ENCODE measurements at places on chromosomes 16 and 17.
A peak's percentile ranks its signal among the peaks of the same experiment; 100 is the strongest.

DNA sequence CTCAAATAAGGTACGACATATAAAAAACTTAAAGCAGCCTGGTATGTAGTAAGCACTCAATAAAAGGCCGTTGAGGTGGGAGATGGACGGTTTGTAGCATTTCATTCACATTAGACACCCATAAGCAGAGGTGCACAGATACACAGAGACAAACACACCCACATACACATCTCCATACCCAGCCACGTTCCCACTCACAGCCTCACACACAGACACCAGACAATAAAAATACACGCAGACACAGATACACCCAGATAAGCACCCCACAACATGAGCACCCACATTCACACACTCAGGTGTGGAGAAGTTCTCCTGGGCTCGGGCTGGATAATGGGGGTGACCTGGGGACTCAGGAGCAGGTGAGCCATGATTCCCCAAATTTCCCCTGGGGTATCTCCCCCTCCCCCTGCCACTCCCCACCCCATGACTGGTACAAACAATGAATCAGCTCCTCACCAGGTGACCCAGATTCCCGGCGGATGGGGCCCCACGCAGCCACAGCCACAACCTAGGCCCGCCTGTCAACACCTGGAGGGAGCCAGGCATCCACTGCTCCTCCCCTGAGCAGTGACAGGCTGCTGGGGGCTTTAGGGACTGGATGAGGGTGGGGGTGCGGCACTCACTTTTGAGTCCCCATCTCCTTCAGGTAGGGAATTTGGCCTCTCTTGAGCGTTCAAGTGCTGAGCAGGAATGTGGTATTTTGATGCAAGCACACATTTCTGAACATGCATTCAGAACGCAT, 2.7 kb downstream of the DLX3 start:
- DNase-seq = no peak

DNA sequence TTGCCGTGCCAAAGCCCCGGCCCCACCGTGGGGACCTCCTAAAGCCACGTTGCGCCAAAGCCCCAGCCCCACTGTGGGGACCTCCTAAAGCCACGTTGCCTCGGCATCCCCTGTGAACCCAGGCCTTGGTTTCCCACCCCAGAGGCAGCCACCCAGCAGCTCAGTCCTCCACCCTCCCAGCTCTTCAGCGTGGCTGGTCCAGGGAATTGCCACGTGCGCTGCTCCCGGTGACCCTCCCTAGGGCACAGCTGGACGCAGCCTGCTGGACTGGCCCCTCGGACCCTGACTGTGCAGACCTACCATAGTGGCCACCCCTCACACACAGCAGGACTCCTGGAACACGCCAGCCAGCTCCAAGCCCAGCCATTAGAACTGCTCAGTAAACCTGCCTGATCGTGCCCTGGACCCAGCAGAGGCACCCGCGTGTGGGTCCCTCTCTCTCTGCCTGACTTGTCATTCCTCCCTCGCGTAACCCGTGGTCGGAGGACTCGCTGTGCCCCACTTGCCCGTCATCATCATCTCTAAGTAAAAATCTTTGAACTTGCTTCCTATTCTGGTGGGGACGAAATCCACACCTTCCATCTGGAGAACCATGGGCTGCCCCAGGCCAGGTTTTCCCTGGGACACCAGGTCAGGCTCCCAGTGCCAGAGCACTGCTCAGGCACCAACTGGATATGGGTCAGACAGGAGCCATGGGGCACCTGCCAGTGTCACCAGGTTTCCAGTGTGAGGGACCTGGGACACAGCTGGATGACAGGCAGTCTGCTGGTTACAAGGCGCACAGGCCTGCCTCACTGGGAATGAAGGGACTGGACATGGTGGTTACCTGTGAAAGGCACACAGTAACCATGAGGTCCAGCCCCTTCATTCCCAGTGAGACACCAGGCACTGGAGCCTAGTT, 5.6 kb downstream of the CIAO3 start:
- DNase-seq = no peak

DNA sequence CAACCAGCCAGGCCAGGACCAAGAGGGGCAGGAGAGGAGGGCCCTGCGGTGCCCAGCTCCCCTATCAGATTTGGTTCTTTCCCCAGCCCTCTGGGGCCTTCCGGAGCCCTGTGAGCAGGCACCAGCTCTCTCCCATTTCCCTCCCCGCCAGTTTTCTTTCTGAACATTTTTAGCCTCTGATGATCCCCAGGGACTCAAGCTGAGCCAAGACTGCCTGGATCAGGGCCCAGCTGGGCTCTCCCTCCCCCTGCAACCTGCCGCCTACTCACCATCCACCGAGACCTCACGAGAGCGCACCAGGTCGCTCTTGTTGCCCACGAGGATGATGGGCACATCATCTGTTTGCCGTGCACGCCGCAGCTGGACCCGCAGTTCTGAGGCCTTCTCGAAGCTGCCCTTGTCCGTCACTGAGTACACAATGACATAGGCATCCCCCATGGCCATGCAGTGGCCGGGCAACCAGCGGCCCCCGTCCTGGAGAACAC, 2.0 kb downstream of the RRAD start:
- peak; percentile 14 for DNase-seq

DNA sequence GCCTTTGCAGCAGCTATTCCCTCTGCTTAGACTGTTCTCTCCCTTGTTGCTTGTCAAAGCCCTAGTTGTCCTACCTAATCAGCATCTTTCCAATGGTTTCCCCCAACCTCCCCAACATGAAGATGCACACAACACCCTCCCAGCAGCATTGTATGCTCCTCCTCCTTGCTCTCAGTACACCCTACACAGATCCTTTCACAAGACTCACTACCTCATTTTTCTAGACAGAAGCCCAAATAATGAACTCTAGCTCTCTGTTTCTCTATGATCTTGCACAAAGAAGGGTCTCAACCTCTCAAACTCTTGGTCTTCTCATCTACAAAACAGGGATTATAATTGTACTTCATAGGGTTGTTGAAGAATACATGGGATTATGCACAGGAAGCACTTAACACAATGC, 19.4 kb downstream of the PSME3IP1 start:
- DNase-seq = no peak

GRCh38 chr17:65984299-65984698, 207.6 kb downstream of the CEP112 start:
- DNase-seq = no peak

DNA sequence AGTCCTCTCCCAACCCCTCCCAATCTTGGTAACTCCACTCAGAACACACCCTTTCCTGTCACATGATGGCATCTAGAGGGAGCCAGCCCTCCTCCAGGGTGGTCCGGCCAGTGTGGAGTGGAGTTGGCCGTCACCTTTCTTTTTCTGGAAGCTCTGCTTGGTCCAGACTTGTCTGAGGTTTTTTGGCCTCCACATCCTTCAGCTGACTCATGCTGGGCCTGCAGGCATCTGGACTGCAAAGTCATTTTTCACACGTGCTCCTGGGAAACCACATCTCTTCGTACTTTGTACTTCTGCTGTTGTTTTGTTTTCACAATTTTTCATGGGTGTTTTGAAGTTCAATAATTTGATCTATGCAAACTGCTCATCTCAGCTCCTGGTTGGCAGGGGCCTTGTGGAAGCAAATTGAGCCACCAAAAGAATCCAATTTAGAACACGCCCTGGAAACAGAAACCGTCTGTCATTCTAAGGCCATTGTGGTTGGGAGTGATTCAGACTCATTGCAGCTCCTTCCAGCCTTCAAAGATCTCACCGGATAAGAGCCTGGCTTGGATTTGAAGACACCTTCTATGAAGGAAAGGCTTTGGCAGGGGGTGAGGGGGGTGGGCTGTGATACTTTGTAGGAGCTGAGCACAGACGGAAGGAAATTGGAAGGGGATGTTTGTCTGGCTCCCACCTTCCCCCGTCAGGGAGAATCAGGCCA, 42.4 kb upstream of the NF1 start:
- no peak for DNase-seq

GRCh38 chr16:64346080-64346479, 775.8 kb downstream of the CDH11 start:
- no peak for DNase-seq

GRCh38 chr16:84765616-84766580, 53.9 kb upstream of the CRISPLD2 start:
- no peak for DNase-seq

- no peak for DNase-seq
Measured at GRCh38 chr17:28918295-28918694, 15.4 kb upstream of the DHRS13 start.

GRCh38 chr17:15918661-15919259, 26.2 kb upstream of the ADORA2B start:
- DNase-seq = no peak

DNA sequence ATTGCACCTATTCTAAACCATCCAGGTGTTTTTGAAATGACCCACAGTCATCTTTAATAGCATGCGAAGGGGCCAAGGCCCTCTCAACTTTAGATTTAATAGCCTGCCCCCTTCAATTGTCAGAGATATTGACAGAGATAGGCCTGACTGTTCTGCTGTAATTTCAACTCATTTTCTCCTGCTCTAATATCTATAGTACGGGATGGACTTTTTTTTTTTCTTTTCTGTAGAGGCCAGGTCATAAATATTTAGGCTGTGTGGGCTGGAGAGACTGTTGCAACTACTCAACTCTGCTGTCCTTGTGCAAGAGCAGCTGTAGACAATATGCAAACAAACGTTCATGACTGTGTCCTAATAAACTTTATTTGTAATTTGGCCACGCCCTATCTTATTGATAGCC, 24.7 kb upstream of the KRT20 start:
- peak; percentile 30 for DNase-seq

GRCh38 chr16:15873737-15874136, 14.7 kb downstream of the CEP20 start:
- no peak for DNase-seq

GRCh38 chr16:74104022-74104421, 192.6 kb upstream of the PSMD7 start:
- DNase-seq = no peak

- DNase-seq = no peak
Measured at GRCh38 chr16:30009990-30010843, 610 bp downstream of the DOC2A start.

DNA sequence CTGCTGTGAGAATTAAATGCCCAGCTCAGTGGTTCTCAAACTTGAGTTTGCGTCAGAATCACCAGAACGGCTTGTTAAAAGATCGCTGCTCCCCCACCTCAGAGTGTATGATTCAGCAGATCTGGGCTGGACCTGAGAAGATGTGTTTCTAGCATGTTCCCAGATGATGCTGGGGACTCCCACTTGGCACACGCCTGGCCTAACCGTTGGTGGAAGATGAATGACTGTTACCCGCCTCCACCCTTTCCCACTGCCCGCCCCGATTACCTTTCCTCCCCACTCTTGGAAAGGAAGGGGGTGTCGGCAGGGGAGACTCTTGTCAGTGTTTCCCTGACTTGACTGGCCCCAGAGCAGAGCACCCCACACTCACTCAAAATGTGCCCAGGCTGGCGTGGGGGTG, 29.3 kb upstream of the ABCC3 start:
- DNase-seq = no peak

GRCh38 chr16:81454044-81454443, 9.4 kb downstream of the CMIP start:
- DNase-seq = no peak

- no peak for DNase-seq
Measured at GRCh38 chr17:64443086-64443760, 5.7 kb upstream of the MILR1 start.

GRCh38 chr17:2453866-2454265, 53.0 kb upstream of the MNT start:
- no peak for DNase-seq

DNA sequence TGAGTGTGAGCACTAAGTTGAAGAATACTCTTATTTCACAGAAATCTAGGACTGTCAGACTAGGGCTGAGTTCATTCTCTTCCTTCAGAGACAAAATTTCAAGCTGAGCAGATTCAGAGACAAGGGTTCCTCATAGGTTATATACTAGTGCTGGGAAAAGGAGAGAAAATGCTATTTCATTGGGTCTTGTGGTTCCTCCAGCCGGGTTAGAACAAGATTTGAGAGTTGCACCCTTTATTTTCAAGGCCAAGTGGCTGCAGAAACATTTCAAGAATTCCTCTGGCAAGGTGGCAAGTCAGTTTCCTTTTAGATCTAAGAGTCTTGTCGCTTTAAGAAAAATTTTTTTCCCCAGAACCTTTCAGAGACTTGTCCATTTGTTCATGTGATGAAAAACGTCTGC, 6.8 kb downstream of the THUMPD1 start:
- no peak for DNase-seq

GRCh38 chr16:57253466-57253865, 8.4 kb downstream of the ARL2BP start:
- DNase-seq = no peak

GRCh38 chr17:9893411-9894012, 11.6 kb downstream of the RCVRN start:
- DNase-seq = no peak

DNA sequence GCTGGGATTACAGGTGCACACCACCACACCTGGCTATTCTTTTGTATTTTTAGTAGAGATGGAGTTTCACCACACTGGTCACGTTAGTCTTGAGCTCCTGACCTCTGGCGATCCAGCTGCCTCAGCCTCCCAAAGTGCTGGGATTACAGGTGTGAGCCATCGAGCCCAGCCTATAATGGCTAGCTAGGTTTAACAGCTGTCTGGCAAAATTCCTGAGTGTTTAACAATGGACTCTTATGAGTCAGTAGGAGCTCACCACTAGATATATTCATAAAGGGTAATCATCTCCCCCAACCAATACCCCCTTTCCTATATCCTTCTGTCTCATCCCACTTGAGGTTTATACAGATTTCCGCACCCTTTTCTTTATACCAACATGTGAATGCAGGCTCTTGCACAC, 91.5 kb upstream of the CDH13 start:
- no peak for DNase-seq

DNA sequence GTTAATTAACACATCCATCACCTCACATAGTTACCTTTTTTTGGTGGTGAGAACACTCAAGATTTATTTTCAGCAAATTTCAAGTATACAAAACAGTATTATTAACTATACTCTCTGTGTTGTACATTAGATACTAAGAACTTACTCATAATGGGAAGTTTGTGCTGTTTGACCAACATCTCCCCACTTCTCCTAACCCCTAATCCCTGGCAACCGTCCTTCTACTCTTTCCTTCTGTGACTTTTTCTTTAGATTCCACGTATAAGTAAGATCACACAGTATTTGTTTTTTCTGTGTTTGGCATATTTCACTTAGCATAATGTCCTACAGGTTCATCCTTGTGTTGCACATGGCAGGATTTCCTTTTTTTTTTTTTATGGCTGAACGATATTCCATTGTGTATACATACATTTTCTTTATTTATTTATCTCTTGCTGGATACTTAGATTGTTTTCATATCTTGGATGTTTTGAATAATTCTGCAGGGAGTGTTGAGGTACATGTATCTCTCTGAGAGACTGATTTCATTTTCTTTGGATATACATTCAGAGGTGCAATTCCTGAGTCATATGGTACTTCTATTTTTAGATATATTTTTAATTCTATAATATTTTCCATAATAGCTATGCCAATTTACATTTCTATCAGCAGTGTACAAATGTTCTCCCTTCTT, 19.0 kb downstream of the PPM1D start:
- DNase-seq = no peak

- no peak for DNase-seq
Measured at GRCh38 chr17:54608634-54609155, 292.0 kb upstream of the TOM1L1 start.

GRCh38 chr16:88634141-88634993, 4.0 kb upstream of the IL17C start:
- no peak for DNase-seq

- DNase-seq = no peak
Measured at GRCh38 chr17:76538281-76538931, 897 bp upstream of the CYGB start.

GRCh38 chr17:54153423-54153822, 330.7 kb downstream of the KIF2B start:
- no peak for DNase-seq
